ENCODE measurements at places on chromosomes 6 and 20. TPM values are rescaled to one million over a fixed set of nuclear protein-coding genes. Genes with fewer than 3 reads are reported as not detected.

SYNJ2 gene
- 47.2 TPM for total RNA-seq

TFAP2D gene
- not detected for total RNA-seq

ZBTB46 gene
- 0.66 TPM for total RNA-seq

ATG5 gene
- 23.5 TPM for total RNA-seq

PI16 gene
- total RNA-seq, result not detected

SLC22A7 gene
- total RNA-seq, result not detected

CST2 gene
- total RNA-seq, result 0.32 TPM

UNC5CL gene
- 0.52 TPM for total RNA-seq

BTN1A1 gene
- 0.03 TPM for total RNA-seq

OLIG3 gene
- not detected for total RNA-seq

WFDC2 gene
- total RNA-seq, result not detected

BPIFB1 gene
- not detected for total RNA-seq

FAM210B gene
- total RNA-seq, result 11.7 TPM

CRISP3 gene
- not detected for total RNA-seq

DEFB124 gene
- total RNA-seq, result not detected

PDYN gene
- not detected for total RNA-seq

TGM3 gene
- 0.03 TPM for total RNA-seq

BRPF3 gene
- total RNA-seq, result 10.5 TPM

SLC32A1 gene
- not detected for total RNA-seq

CST1 gene
- 1.1 TPM for total RNA-seq

ZC2HC1B gene
- total RNA-seq, result not detected

WFDC10B gene
- not detected for total RNA-seq

C20orf141 gene
- 0.38 TPM for total RNA-seq

SESN1 gene
- 10.4 TPM for total RNA-seq

OR2B3 gene
- not detected for total RNA-seq

FRS3 gene
- 2.8 TPM for total RNA-seq

RPS21 gene
- total RNA-seq, result 2,815 TPM

THBD gene
- total RNA-seq, result 32.0 TPM

PPP1R3G gene
- total RNA-seq, result 1.4 TPM

SYS1 gene
- 35.6 TPM for total RNA-seq

TP53TG5 gene
- total RNA-seq, result not detected

CALHM4 gene
- not detected for total RNA-seq

TSPO2 gene
- not detected for total RNA-seq

RHAG gene
- 0.07 TPM for total RNA-seq

CLPSL1 gene
- total RNA-seq, result not detected

EPB41L1 gene
- total RNA-seq, result 70.8 TPM

ABHD16B gene
- total RNA-seq, result not detected

CST4 gene
- not detected for total RNA-seq

DEFB132 gene
- total RNA-seq, result not detected

WFDC11 gene
- not detected for total RNA-seq

GATA5 gene
- 0.75 TPM for total RNA-seq

ASIP gene
- not detected for total RNA-seq

SLC16A10 gene
- 0.48 TPM for total RNA-seq

BPIFB3 gene
- total RNA-seq, result not detected

ULBP2 gene
- 4.0 TPM for total RNA-seq

MUCL3 gene
- total RNA-seq, result 0.06 TPM

BHLHE23 gene
- not detected for total RNA-seq

CRISP2 gene
- not detected for total RNA-seq

ZNFX1 gene
- total RNA-seq, result 21.7 TPM

SRMS gene
- total RNA-seq, result not detected

VSX1 gene
- 1.2 TPM for total RNA-seq

SPDEF gene
- total RNA-seq, result 2.4 TPM

SLC22A16 gene
- total RNA-seq, result not detected

STMND1 gene
- total RNA-seq, result not detected

PRICKLE4 gene
- total RNA-seq, result 0.76 TPM

JAG1 gene
- total RNA-seq, result 32.8 TPM

DNPH1 gene
- 104 TPM for total RNA-seq

OTOR gene
- total RNA-seq, result not detected

RPL7L1 gene
- 66.2 TPM for total RNA-seq

Data from A549 treated with CORT108297 at 1 μM for 4 hours (cell line).